ENCODE measurements at places on chromosomes 4 and X.

DNA sequence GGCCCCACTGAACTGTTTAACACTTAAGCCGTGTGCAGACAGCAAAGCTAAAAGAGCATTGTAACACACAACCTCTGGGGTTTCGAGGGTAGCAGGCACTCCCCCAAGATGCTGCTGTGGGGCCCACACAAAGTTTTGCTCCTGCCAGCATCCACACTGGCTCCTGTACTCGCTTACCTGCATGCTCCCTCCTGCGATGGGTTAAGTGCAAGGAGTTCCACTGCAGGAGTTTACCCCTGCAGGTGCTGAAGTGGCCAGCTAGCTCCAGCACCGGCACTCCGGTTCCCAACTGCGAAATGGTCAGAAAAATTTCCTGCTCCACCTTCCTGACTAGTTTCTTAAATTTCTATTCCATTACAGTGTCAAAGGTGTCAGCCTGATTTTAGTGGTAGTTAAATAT, 443.5 kb downstream of the PCDH10 start:
- no peak for DNase-seq

DNA sequence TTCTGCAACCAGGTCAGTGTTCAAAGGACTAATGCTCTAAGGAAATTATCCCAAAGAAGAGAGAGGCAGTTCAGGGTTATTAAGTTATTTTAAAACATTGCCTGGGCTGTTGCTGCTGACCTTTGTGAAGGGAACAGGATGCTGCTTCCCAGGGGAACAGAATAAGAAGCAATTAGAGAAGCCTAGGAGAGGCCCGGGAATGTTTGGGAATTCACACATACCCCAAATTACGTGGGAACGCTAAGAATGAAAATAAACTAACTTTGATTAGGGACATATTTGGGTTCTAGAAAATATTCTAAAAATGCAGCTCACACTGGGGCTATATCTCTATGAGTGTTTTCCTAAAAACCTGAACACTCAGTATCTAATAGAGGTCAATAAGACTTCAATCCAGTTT, 243.1 kb upstream of the FTHL17 start:
- no peak for DNase-seq

- DNase-seq = no peak
Measured at GRCh38 chr4:78337244-78338020, 214.1 kb upstream of the ANXA3 start.

- no peak for DNase-seq
Measured at GRCh38 chrX:1486177-1486576, 33.5 kb upstream of the ASMTL start.

DNA sequence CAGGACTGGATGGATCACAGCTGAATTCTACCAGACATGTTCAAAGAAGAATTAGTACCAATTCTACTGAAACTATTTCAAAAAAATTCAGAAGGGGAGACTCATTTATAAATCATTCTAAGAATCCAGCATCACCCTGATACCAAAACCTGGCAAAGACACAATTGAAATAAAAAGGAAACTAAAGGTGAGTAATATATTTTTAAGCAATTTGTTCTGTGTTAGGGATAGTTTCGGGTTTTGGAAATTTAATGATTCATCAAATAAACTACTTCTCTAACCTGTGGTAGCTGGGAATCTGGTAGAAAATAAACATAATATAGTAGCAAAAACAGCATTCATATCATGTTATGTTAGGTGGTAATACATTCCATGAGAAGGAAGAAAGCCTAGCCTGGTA, 662.2 kb upstream of the BOD1L1 start:
- no peak for DNase-seq

DNA sequence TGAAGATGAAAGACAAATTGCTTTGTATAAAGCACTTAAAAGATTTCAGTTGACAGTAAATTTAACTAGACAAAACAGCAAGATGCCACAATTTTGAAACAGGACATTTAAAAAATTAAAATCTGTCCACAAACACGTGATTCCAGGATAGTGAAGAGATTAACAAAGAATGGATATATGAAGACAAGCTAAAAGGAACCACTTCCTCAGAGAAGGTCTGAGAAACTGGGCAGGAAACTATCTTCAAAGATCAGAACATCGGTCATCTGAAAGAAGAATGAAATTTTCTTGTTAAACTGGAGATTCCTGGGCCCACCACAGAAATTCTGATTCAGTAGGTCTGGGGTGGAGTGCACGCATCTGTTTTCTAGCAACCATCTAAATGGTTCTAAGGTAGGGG, 1.4 kb downstream of the RWDD4 start:
- no peak for DNase-seq

DNA sequence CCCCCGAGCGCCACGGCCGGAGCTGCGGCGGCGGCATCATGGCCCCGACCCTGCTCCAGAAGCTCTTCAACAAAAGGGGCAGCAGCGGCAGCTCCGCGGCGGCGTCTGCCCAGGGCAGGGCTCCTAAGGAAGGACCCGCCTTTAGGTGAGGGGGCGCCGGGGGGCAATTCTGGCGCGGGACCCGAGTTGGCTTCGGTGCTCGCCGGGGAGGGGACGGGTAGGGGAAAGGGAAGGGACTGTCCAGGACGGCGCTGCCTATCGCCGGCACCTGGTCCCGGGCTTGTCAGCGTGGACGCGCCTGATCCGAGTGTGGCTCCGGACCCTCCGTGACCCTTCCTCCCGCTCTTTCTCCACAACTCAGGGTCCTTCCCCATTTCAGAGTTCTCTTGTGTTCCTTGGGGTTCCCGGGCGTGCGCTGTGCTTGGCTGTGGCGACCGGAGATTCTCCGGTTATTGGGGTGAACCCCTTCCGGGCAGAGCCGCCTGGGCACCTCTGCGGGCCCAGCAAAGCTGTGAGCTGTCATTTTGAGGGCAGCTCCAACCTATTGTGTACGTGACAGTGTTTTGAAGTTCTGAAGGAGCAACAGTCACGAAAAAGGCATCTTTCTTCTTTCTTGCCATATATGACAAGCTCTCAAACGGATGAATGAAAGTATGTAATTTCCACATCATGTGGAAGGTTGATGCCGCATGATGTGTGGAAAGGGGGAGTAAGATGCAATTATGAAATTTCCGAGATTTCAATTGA, 522 bp downstream of the FNIP2 start:
- DNase-seq = no peak

DNA sequence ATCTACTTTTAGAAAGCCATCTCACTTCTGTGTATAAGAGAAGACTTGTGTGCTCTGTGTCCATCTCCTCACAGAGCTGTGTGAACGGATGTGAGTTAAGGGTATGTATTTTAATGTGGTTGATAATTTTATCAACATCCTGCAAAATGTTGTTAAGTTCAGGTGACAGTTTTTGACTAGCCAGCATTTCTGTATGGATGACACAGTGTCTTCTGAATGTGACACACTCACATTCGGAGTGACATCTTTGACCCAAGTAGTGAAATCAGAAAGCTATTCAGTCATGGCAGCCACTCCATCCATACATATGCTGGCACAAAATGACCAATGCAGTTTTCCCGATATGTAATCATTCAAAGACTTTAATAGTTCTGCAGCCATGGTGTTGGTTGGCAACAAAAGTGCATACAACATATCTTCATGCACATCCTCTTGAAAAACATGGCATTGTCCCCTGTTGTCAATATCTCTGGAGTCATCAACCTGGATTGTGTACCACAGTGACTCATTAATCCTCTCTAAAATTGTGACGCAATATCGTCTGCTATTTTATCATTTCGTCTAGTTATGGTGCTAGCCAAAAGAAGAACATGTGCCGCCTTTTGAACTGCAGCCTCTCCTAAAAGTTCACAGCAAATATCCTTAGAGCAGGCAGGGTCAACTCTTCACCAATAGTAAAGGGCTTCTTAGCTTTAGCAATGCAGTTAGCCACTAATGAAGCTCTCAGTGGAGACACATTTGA, 6.8 kb upstream of the FGF2 start:
- no peak for DNase-seq

DNA sequence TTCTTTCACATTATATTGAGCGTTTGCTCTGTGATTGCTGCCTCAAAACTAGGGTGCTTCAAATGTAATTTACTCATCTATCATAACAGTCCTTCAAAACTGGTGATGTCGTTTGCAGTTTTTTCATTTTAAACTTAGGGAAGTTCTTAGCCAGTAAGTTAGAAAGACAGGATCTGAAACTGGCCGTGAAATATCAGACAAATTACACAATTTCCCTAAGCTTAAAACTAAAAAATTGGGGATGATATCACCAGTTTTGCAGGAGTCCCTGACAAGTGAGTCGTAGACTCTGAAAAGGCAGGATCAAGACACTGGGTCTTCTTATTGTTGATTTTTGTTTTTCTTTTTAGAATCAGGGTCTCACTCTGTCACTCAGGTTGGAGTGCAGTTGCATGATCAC, 44.8 kb downstream of the MOB1B start:
- DNase-seq = no peak

DNA sequence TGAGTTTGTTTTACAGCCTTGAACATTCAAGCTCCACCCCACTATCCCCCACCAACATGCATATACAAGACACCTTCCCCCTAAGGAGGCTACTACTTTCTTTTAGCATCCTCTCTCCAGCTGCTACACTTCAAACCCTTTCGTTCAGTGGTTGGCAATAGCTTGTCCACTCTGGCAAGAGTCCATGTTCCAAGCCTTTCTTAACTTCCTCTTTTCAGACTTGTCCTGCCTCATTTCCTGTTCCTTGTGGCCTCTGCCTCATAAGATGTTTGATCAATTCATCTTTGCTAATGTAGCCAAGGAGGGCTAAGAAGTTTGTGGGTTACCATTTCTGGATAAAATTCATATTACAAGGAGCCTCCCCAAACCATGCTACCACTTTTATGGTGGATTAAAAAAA, 20.8 kb upstream of the ZCCHC12 start:
- no peak for DNase-seq

GRCh38 chr4:98473046-98473445, 185.4 kb downstream of the TSPAN5 start:
- no peak for DNase-seq

DNA sequence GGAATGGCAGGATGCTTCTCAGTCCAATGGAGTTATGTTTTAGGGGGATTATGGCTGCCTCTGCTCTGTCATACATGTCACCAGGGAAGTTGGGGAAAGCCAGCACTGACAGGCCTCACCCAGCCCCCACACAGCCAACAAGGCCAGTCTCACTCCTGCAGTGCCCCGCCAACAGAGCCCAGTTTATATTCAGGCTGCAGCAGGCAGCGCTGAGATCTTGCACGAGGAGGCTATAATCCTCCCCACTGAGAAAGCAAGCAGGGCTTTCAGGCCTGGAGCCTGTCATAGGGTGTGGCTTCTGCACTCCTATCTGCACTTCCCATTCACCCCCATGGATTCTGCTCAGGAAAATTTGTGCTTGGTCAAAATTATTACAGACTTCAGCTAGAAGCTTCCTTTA, 25.1 kb downstream of the ADAD1 start:
- DNase-seq = no peak

DNA sequence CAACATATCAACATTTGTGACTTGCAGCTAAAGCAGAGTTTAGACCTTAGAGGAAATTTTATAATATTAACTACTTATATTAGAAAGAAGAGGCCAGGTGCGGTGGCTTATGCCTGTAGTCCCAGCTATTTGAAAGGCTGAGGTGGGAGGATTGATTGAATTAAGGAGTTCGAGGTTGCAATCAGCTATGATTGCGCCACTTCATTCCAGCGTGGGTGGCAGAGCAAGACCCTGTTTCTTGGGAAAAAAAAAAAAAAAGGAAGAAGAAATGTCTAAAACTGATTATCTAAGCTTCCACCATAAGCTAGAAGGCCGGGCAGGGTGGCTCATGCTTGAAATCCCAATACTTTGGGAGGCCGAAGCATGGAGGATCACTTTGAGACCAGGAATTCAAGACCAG, 42.0 kb upstream of the USP9X start:
- no peak for DNase-seq

DNA sequence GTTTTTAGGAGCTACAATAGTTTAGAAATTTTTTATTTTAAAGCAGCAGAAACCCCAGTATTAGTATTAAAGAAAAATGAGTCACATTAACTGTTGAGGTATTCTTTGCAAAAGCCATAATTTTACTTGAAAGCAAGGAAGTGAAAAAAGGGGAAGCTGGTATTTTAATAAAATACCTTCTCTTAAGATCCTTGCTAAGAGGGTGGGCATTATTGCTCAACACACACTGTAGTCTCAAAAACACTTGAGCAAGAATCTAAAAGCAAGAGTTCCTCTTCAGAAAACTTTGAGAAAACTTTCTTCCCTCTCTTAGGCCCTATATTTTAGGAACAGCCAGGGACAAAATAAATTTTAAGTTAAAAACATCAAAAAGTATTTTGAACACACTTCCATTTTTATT, 259.4 kb upstream of the DIAPH2 start:
- DNase-seq = no peak
